Upper lobe of right lung (tissue), 1 donor: ENCODE measurements at places on chromosomes 12 and 14.
A peak's percentile ranks its signal among the peaks of the same experiment; 100 is the strongest.

DNA sequence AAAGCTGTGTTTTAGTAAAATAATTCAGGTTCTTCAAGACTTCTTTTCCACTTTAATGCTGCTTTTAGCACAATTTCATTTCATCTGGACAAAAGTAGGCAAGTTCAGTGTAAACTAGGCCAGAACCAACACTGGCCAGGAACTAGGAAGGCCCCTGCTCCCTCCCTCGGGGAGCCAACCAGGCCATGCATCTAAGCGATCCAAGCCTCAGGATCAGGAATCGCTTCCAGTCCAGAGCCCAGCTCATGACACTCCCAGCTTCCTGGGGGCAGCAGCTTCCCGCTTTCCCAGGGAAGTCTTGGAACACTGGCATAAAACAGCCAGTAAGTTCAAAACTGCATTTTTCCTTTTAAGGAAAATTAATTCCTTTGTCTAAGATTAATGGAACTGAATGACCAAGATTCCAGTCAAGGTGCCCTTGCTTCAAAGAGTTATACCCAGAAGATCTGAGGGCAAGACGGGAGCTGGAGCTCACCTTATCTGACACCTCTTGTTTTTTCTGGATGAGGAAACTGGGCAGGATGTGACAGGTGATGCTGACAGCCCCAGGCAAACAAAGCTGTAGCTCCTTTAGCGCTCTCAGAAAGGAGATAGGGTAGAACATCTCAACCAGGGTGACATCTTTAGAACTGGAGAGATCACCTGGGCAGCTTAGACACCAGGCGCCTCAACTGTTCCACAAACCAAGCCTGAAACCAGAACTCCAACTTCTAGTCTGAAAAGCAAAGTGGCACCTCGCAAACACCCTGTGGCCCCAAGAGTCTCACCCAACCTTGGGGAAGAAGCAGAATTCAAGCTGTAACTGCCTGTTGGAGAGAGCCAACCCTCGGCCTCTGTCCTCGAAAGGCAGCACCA lies 61.4 kb upstream of the PNMA1 start:
- no peak for DNase-seq

DNA sequence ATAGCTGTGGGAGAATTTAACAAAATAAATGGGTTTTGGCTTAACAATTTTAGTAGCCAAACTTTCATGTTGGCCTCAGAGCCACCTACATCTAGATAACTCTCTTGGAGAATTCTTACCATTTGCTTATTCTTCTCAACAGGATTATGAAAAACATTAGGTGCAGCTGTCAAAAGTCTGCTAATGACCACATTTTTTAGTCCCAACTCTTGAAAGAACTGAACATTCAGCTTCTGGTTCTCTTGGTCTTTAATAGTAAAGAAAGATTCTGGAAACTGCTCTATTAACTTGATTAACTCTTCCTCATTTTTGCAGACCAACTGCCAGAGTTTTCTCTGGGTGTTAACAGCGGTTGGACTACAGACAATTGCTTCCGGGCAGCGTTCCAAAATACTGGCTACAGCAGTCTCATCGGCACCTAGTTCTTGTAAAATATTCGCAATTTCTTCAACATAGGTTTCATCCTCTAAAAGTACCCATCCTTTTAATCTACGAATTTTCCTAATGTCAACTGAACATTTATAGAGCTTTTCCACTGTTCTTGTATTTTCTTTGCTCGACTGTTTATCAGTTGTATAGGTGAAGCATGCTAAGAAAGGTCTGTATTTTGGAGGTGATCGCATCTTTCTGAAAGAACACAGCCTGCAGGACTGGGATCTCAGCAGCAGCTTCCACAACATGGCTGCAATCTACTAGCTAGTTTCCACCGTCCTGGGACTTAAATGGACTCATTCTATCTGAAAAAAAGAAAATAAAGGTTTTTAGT lies 8.7 kb downstream of the MTERF2 start:
- DNase-seq = no peak

GRCh38 chr12:49549735-49550692 lies 11.2 kb downstream of the KCNH3 start:
- DNase-seq = peak; percentile 61

DNA sequence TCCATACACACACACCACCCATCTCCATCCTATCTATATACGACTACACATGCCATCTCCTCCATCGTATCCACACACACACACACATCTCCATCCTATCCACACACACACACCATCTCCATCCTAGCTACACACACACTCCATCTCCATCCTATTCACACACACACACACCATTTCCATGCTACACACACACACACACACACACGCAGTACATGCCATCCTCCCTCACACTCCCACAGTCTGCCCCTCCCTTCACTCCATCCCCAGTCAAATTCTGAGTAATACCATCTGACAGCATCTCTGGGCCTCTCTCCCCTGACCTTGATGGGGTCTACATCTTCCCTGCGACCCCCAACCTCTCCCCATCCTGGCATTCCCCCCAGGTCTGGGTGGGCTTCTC lies 193.8 kb upstream of the LHX5 start:
- no peak for DNase-seq

GRCh38 chr12:22978962-22979361 lies 354.0 kb downstream of the ETNK1 start:
- no peak for DNase-seq

DNA sequence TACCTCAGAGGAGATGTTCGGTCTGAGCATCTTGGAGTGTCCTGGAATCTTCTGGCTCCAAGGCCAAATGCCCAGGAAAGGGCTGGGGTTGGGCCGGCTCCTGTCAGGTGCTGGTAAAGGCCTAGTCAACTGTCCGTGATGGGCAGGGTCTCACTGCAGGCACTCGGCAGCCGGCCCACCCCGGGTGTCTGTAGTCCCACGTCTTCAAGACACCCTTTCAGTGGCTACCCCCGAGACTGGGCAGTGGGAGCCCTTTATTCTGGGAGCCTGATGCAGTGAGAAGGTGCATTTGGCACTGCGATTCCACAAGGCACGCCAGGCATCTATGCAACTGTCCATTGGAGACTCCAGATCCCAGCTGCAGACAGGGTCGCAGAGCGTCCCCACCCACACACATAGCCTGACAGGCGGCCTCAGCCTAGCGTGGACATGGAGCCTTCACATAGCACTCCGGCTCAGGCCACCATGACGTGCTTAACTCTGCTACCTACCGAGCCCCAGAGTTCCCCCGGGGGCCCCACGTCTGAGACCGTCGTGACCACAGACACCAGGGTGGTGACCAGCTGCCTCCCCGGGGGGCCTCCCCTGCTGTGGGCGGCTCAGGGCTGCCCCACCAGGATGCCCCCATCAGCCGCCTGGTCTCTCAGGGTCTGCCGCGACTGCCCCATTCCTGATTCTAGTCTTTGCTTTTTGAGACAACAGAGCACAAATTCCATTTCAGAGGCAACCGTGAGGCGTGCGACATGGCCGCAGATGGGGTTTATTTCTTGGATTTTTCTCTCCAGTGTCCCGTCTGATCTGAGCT lies 331.8 kb upstream of the SFSWAP start:
- DNase-seq = peak; percentile 61

DNA sequence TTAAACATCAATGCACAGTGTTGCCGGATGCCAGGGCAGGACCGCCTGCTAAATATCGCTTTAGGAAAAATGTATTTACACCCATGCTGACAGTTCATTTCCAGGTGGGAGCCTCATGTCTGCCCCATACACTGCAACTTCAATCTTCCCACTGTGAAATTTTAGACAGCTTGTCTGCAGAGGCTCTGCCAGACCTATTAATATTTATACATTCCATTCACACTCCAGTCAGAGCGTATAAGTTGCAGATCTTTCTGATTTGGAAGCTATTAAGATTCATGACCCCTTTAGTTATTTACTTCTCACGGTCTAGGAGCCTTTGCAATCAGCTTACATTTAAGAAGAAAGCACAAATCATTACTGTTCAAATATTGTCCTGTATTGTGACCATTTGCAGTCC lies 357.4 kb downstream of the ATP23 start:
- no peak for DNase-seq

GRCh38 chr12:116196226-116196625 lies 81.3 kb downstream of the MED13L start:
- DNase-seq = no peak

DNA sequence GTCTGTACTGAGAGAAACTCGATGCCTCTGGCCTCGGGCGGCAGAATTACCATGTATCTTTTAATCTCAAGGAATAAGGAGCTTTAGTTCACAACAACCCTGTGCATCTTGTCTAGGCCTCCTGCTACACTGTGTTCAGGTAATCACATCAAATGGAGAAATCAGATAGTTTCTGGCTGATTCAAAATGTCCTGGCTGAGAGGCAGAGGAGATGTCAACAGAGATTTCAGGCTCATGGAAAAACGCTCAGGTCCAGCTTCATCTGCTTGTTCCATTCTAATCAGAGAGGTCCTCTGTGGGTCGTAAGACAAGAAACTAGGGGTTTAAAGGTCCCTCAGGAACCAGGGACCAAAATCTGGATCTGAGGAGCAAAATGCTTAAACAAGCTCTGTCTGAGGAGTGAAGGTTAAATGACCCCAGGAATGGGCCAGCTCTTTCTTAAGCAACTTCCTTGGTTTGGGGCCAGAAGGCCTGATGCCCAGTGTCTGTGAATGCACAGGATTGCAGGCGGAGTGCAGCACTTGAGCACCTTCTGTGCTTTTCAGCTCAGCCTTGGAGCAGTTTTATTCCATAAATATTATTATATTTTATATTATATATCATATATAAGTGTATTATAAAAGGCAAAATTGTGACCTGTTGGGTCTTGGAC lies 170.2 kb upstream of the PRICKLE1 start:
- DNase-seq = peak; percentile 64

DNA sequence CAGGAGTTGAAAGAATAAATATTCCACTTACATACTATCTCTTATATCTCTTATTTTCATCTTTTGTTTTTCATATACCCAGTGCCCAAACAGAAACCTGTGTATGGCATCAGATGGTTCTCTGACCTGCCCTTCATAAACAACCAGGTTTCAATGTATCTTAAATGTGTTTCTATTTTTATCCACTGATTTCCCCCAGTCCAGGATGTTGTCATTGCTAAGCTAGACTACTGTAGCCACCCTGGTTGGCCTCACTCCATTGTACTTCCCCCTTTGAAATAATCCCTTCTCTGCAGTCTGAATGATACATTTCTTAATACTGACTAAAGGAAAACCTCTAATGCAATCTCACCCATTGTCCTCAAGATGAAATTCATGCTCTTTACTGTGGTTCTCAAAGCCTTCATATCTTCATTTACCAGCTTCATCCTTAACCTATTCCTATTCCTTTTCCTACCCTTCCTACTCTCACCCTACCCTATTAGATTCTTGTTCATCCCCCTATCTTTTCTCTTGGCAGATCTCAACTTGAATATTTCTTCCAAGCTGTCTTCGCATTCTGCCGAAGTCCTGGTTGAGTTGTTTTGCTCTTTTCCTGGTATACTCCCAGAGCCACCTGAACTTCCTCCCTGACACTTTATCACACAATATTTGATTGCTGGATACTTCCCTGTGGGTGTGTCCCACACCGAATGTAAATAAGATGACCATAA lies 312.4 kb downstream of the FOXG1 start:
- no peak for DNase-seq

GRCh38 chr12:62282057-62282774 lies 22.0 kb downstream of the USP15 start:
- no peak for DNase-seq

GRCh38 chr12:104496336-104496735 lies 39.6 kb downstream of the CHST11 start:
- DNase-seq = no peak

DNA sequence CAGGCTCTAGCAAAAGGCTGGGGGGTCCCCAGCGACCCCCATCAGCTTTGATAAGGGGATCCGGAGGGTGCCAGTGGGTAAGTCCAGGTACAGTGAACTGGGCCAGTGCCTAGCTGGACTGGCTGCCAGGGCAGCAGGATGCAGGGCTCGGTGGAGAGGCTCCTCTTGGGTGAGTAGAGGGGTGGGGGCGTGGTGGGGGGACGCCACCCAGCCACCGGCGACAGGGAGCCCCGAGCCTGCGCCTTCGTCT lies 171 bp downstream of the RAPGEF3 start:
- no peak for DNase-seq

- no peak for DNase-seq
Measured at GRCh38 chr12:1162081-1162760, 171.2 kb downstream of the ERC1 start.

GRCh38 chr12:67562513-67563287 lies 85.8 kb upstream of the DYRK2 start:
- DNase-seq = no peak

DNA sequence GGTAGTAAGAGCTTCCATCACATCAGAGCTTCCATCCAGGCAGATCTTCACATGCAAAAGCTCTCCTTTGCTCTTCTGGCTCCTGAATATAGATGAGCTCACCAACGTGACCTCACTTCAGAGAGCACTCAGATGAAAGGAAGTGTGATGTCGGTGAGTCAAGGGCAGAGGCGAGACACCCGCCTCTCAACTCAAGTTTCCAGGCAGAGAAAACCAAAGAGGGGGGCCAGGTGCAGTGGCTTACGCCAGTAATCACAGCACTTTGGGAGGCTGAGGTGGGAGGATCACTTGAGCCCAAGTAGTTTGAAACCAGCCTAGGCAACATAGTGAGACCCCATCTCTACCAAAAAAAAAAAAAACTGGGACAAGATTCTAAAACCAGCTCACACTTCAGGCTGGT lies 126.9 kb downstream of the DUSP6 start:
- peak; percentile 69 for DNase-seq

DNA sequence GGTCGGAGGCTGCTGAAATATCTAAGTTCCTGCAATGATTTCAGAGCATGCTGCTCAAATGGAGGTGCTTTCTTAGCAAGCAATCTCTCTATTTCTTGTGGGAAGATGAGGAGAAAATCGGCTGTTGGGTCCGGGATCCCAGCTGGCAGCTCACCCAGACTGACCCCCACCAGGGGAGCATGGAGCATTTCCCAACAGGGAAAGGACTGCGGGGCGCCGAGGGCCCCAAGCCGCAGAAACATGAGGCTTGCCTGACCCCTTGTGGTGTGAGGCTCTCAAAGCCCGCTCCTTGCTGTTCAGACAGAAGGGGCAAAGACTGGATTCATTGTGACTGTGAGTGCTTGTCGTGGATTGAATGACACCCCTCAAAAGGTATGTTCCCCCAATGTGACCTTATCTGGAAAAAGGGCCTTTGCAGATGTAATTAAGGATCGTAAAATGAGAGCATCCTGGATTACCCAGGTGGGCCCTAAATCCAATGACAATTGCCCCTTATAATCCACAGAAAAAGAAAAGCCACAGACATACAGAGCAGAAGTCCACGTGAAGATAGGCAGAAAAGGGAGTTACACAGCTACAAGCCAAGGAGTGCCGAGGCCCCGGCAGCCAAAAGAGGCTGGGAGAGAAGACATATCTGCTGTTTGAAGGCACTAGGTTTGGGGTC lies 116.3 kb upstream of the VASH1 start:
- DNase-seq = no peak

GRCh38 chr14:92905667-92906066 lies 17.3 kb upstream of the CHGA start:
- DNase-seq = no peak
